ENCODE measurements at places on chromosomes 1 and 21.

DNA sequence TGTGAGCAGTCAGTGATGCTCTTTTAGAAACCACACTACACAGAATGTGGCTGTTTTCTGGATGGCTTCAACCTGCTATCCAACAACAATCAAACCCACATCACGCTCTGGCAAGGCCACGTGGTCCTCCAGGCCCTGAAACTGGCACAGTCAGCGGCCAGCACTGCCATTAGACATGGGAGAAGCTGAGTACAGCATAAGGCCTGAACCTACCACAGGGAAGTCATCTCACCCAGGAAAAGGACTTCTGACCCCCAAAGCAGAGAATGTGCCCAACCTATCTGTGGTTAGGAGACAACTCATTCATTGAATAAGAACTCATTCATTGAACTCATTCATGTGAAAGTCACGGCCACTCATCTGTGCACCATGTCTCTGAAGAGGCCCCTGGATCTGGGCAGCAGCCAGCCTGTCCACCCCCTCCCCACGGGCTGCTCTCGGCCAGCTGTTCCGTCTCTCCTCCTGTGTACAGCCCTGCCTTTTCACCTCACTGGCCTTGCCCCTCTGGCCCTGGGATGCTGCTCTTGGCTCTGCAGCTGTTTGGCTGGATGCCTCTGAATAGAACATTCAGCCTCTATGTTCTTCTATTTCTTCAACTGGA lies 41.1 kb downstream of the C1orf198 start:
- no peak overlapping the region for H3K27ac ChIP-seq
- H3K4me1 ChIP-seq = no peaks in the 10 kb centered on the region
- H3K4me3 ChIP-seq = no peak overlapping the region
- no peak for DNase-seq
- peaks cover 4% of the 10 kb centered on the region for H3K27me3 ChIP-seq
- no peaks in the 10 kb centered on the region for H3K36me3 ChIP-seq

DNA sequence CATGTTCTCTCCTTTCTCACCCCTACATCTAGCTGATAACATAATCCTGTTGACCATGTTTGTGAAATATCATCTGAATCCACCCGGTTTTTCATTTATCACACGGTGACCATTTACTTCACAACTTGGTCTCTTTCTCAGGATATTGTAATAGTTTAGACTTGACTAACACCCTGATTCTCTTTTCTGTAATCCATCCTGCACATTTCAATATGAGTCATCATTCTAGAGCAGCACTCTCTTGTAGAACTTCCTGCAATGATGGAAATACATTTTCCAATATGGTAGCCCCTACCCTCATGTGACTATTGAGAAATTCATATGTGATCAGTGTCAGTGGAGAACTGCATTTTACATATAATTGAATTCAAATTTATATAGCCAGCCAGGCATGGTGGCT lies 2.3 kb upstream of the JAM2 start:
- H3K4me3 ChIP-seq = no peak overlapping the region
- no peak overlapping the region for H3K27ac ChIP-seq
- H3K4me1 ChIP-seq = peaks cover 19% of the 10 kb centered on the region
- peaks cover 6% of the 10 kb centered on the region for H3K27me3 ChIP-seq
- H3K36me3 ChIP-seq = no peaks in the 10 kb centered on the region

DNA sequence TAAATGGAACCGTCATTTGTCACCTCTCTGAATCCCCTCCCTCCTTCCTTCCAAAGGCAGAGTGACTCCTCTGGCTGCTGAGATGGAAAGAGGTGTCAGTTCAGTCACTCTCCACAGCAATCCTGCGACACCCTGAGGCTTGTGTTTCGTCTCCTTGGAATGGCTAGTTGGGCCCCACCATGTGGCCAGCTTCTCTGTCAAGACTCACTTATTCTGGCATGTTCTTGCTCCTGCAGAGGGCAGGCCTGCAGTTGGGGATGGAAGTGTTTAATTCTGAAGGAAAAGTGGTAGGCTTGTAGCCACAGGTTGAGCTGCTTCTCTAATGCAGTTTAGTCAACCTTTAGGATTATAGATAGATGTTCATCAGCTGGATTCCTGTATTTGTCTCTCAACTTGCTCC lies 149.6 kb downstream of the LMO4 start:
- H3K27me3 ChIP-seq = no peaks in the 10 kb centered on the region
- no peaks in the 10 kb centered on the region for H3K4me1 ChIP-seq
- no peak overlapping the region for H3K4me3 ChIP-seq
- DNase-seq = no peak
- H3K36me3 ChIP-seq = no peaks in the 10 kb centered on the region
- no peak overlapping the region for H3K27ac ChIP-seq

- no peak overlapping the region for H3K27ac ChIP-seq
- H3K4me3 ChIP-seq = no peak overlapping the region
- H3K27me3 ChIP-seq = peaks cover 1% of the 10 kb centered on the region
- H3K36me3 ChIP-seq = no peaks in the 10 kb centered on the region
Measured at GRCh38 chr1:172993640-172994039, 57.1 kb downstream of the TNFSF18 start.

DNA sequence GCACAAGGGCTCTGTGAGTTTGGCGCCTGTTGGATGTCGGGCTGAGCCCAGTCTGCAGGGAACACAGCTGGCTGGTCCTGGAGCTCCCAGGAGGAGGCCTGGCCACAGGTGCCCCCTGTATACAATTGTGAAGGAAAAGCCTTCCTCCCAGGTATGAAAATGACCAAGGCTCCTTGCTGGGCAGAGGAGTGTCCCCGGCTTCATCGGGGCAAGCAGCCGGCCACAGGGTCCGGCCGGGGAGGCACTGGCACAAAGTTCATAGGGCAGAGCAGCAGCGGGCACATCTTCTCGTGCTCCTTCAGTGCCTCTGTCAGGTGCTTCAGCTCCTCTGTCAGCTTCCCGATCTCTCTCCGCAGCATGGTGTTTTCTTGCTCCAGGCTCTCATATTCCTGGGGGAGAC lies 13.0 kb downstream of the BATF3 start:
- peaks cover 31% of the 10 kb centered on the region for H3K4me1 ChIP-seq
- no peak for DNase-seq
- H3K27me3 ChIP-seq = peaks cover 20% of the 10 kb centered on the region
- H3K27ac ChIP-seq = no peak overlapping the region
- H3K36me3 ChIP-seq = peaks cover 6% of the 10 kb centered on the region

GRCh38 chr1:164774819-164775654 lies 216.1 kb downstream of the PBX1 start:
- H3K4me3 ChIP-seq = peak overlapping the region; percentile 13
- peaks cover 60% of the 10 kb centered on the region for H3K4me1 ChIP-seq
- peak; percentile 83 for DNase-seq

GRCh38 chr1:158334526-158335212 lies 3.3 kb upstream of the CD1B start:
- no peak overlapping the region for H3K4me3 ChIP-seq
- H3K27ac ChIP-seq = no peak overlapping the region
- no peaks in the 10 kb centered on the region for H3K36me3 ChIP-seq
- DNase-seq = no peak
- peaks cover 17% of the 10 kb centered on the region for H3K4me1 ChIP-seq
- H3K27me3 ChIP-seq = peaks cover 2% of the 10 kb centered on the region

DNA sequence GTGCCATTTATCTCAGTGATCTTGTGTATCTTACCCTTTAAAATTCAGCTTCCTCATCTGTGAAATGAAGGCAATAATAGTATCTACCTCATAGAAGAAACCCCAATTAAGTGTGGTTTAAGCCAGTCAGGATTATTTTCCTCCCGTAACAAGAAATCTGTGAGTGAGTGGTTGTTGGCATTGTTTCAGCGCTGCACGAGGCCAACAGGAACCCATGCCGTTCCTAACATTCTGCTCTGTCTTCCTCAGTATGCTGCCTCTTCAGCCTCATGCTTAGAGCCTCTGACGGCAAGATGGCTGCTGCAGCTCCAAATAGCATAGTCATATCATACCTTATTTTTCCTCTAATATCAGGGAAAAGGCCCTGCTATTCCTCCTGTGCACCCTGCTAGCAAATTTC lies 289.7 kb downstream of the TM2D1 start:
- no peaks in the 10 kb centered on the region for H3K4me1 ChIP-seq
- H3K36me3 ChIP-seq = no peaks in the 10 kb centered on the region
- no peak for DNase-seq
- no peak overlapping the region for H3K4me3 ChIP-seq

GRCh38 chr1:163186862-163187261 lies 15.9 kb downstream of the RGS5 start:
- no peak for DNase-seq
- H3K4me1 ChIP-seq = no peaks in the 10 kb centered on the region
- peaks cover 4% of the 10 kb centered on the region for H3K27me3 ChIP-seq
- H3K27ac ChIP-seq = no peak overlapping the region

GRCh38 chr1:18419113-18419844 lies 61.5 kb upstream of the KLHDC7A start:
- no peak overlapping the region for H3K27ac ChIP-seq
- H3K36me3 ChIP-seq = no peaks in the 10 kb centered on the region

- H3K27me3 ChIP-seq = peaks cover 5% of the 10 kb centered on the region
- no peak for DNase-seq
- no peak overlapping the region for H3K27ac ChIP-seq
- H3K4me1 ChIP-seq = peaks cover 14% of the 10 kb centered on the region
- H3K36me3 ChIP-seq = no peaks in the 10 kb centered on the region
- H3K4me3 ChIP-seq = no peak overlapping the region
Measured at GRCh38 chr1:51231120-51231519, 5.0 kb upstream of the RNF11 start.

DNA sequence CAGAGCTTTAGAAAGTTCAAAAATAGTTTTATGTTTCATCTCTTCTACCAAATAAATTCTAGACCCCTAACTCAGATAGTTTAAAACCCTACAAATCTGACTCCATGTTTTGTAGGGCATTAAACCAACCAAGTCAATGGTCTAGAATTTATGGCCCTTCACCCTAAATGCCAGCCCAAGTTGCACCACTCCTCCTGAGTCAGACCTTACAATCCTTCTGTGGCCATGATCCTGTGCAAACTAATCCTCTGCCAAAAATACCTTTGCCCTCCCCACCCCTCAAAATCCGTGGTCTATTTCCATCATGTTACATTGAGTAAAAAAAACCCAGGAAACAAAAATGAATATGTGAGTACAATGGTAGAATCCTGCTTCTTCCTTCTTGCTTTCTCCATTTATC lies 179.3 kb downstream of the NR5A2 start:
- no peaks in the 10 kb centered on the region for H3K4me1 ChIP-seq
- H3K27ac ChIP-seq = no peak overlapping the region
- peaks cover 5% of the 10 kb centered on the region for H3K27me3 ChIP-seq
- no peak for DNase-seq
- no peak overlapping the region for H3K4me3 ChIP-seq

GRCh38 chr21:15353546-15353945 lies 288.7 kb upstream of the NRIP1 start:
- no peak overlapping the region for H3K27ac ChIP-seq
- H3K36me3 ChIP-seq = no peaks in the 10 kb centered on the region
- H3K4me3 ChIP-seq = no peak overlapping the region
- H3K27me3 ChIP-seq = peaks cover 2% of the 10 kb centered on the region
- H3K4me1 ChIP-seq = no peaks in the 10 kb centered on the region

- no peak for DNase-seq
- H3K4me3 ChIP-seq = peak overlapping the region; percentile 89
- H3K27ac ChIP-seq = peak overlapping the region; percentile 98
- peaks cover 54% of the 10 kb centered on the region for H3K4me1 ChIP-seq
Measured at GRCh38 chr1:151992303-151993083, 1.2 kb downstream of the S100A10 start.

DNA sequence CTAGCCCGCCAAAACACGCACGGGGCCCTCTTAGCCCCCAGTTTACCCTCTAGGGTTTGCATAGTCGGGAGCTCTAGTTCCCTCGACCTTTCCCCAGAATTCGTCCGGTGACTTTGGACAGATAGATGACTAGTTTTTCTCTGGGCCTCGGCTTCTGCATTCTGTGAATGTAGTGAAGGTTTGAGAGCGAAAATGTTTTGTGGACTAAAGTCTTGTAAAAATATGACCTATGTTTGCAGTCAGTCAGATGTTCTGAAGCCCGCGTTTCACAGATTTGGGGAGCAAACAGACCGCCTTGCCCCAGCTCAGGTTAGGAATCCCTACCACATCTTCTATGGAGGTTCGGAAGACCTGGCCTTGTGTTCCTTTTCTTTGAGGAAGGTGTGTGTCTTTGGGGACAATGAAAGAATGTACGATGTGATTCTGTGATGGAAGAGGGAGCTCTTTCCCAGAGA lies 401 bp downstream of the UQCRH start:
- no peak for DNase-seq
- H3K27ac ChIP-seq = peak overlapping the region; percentile 98
- peak overlapping the region; percentile 97 for H3K4me3 ChIP-seq
- peaks cover 63% of the 10 kb centered on the region for H3K4me1 ChIP-seq
- H3K36me3 ChIP-seq = no peaks in the 10 kb centered on the region
- no peaks in the 10 kb centered on the region for H3K27me3 ChIP-seq

DNA sequence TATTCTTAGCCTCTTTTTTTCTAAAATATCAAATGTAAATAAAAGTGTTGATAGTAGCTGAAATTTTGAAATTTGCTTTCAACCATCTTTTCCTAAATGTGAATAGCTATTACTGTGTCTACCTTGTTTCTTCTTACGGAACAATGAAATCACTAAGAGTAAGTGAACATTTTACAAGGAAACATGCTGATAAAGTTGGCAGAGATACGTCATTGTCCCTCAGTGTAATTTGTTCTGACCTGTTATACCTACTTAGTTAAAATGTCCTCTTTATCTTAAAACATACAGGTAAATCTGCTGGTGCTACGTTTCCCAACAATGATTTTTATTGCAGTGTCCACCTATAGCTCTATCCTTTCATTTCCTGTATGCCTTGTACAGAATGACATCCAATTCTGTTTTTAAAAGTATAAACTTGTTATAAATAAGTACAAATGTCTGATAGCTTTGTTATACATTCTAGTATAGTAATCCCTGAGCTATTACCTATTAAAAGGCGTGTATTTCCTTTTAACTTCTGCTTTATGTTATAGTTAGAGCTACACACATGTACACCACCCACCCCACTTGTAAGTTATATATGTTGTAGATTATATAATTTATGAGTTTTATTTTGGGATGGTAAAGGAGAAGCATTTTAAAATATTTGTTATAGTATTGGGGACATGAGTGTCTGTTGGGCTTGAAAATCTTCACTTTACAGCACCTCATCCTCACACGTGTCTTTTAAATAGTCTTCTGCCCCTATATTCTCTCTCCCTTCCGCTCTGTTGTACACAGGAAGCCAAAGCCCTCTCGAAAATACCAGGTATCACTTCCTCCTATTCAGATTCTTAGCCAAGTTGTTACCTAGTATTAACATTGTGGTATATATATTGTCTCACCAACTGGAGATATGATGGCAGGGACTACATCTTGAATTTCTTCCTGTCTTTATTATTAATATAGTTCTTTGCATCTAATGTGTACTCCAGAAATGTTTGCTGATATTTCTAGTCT lies 25.2 kb downstream of the LAMC1 start:
- no peak overlapping the region for H3K27ac ChIP-seq
- H3K27me3 ChIP-seq = no peaks in the 10 kb centered on the region
- no peaks in the 10 kb centered on the region for H3K36me3 ChIP-seq
- H3K4me1 ChIP-seq = no peaks in the 10 kb centered on the region

GRCh38 chr1:119882132-119883049 lies 13.9 kb downstream of the ADAM30 start:
- no peak overlapping the region for H3K4me3 ChIP-seq
- no peaks in the 10 kb centered on the region for H3K36me3 ChIP-seq
- no peak for DNase-seq
- peaks cover 15% of the 10 kb centered on the region for H3K27me3 ChIP-seq
- no peaks in the 10 kb centered on the region for H3K4me1 ChIP-seq
